ENCODE measurements at places on chromosomes 13 and 19.
A peak's percentile ranks its signal among the peaks of the same experiment; 100 is the strongest.

- no peak for DNase-seq
These were observed 7.0 kb downstream of the SLC25A30 start for GRCh38 chr13:45411221-45411620.

DNA sequence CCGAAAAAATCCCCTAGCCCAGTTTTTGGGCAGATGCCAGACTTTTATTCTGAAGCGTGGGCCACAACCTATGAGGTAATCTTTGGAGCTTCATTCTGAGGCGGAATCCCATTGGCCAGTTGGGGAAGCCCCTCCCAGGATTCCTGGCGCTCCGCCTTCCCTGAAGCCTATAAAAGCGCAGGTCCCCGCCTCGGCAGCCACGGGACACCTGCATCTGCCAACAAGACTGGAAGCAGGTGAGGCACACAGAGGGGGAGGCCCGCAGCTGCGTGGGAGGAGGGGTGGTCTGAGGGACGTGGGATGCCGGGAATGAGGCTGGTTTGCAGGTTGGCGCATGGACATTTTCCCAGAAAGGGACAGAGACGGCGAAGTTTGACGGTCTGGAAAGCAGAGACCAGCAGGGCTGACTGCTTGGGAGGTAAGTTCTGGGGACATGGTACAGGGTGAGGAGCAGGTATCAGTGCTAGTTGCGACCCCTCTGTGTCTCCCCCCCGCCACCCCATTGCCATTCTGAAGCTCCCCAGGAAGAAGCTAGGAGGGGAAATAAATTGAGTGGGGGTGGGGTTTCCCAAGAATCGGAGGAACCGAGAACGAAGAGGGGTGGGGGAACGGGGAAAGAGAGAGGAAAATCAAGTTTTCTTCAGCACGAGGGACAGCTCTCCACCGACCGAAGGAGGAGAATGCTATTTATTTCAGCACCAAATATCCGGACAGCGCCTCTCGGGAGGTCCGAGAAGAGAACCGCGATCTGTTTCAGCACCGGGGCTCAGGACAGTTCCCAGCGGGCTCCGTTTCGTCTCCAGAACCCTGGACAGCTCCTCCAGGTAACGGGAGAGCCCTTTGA lies 22.4 kb upstream of the FEM1A start:
- DNase-seq: peak; percentile 68

GRCh38 chr13:29963089-29963488 lies 112.7 kb upstream of the UBL3 start:
- no peak for DNase-seq

- no peak for DNase-seq
These were observed 16.3 kb upstream of the TCF3 start for GRCh38 chr19:1668486-1669270.

DNA sequence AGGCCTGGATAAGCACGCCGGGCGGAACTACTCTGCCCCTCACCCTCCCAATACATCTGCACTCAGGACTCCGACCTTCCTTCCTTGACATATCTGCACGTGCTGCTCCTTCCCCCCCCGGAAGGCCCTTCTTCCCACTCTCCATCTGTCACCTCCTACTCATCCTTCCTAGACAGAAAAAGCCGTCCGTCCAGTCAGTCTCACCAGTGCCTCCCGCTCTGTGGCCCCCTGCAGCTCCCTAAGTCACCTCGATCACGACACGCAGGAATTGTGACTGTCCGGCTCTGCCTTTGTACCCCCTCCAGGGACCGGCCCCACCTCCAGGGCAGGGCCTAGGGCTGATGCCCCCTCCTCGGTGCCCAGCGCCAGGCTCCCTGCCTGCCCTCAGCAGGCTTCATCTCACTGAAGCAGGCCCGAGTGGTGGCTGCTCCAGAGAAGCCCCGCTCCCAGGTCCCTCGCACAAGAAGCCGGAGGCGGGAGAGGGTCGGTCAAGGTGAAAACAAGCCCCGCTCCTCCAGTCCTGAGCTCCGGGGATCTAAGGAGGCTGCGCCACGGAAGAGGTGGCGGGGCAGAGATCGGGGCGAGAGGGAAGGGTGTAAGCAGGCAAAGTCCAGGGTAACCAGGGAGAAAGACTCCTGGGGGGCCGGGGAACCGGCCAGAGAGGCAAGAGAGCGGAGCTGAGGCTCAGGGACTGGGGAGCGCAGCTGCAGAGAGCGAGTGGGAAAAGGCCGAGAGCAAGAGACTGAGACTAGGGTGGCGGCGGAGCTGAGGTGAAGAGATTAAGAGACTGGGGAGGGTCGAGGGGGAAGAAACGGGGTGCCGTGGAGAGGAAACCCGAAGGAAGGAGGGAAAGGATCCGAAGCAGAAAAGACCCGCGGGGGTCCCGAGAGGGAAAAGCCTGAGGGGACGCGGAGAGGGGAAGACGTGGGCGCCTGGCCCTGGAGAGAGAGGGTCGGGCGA lies 1.1 kb downstream of the PPP6R1 start:
- DNase-seq: no peak

DNA sequence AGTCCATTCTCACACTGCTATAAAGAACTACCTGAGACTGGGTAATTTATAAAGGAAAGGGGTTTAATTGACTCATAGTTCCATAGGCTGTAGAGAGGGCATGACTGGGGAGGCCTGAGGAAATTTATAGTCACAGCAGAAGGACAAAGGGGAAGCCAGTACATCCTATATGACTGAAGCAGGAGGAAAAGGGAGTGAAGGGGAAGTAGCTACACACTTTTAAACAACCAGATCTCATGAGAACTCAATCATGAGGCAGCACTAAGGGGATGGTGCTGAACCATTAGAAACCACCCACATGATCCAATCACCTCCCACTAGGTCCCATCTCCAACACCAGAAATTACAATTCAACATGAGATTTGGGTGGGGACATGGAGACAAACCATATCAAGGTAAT lies 209.1 kb downstream of the DIAPH3 start:
- DNase-seq: no peak

DNA sequence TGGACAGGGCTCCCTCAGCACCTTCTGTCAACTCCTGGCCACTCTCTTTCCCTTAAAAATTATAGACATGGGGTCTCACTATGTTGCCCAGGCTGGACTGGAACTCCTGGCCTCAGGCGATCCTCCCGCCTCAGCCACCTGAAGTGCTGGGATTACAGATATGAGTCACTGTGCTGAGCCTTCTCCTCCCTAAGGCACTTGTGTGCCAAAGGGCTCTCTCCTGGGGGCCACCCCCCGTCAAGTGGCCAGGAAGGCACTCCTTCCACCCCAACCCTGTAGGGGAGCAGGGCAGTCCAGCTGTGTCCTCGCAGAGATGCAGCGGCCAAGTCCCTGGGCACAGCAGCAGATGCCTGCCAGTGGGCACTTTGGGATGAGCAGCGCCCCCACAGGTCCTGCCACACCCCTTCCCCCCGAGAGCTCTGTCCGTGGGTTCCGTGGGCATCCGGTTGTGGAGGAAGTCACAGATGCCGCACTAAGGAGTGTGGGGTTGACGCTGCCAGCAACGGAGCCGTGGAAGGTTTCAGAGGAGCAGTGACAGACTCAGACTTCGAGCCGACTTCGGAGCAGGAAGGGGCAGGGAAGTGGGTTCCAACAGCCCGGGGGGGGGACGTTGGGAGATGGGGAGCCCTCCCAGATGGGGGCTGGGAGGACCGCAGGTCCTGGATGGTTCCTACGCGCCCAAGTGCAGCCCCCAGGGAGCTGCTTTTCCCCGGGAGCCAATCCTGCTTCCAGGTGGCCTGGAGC lies 3.3 kb upstream of the UQCR11 start:
- DNase-seq: no peak

GRCh38 chr19:49860336-49861102 lies 6.9 kb downstream of the PNKP start:
- DNase-seq: no peak

DNA sequence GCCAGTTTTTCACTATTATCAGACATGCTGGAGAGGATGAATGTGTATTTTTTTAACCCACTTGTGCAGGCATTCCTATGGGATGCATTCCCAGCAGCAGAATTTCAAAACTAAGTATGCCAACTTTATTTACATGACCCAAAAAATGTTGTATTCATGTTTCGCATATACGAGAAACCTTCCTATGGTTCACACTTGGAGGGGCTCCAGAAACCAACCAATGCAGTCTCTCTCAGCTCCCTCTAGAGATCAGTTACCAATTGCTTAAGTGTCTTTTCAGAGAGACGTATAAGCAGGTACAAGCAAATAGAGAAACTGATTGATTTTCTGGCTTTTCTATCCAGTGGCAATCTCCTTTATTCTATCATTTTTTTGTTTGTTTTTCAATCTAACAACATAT lies 5.5 kb upstream of the PTOV1 start:
- no peak for DNase-seq

- no peak for DNase-seq
These were observed 6.8 kb upstream of the ARRDC2 start for GRCh38 chr19:18000915-18001776.
